ENCODE measurements at places on chromosomes 2 and 18. TPM values are rescaled to one million over a fixed set of nuclear protein-coding genes. Genes with fewer than 3 reads are reported as not detected.
A peak's percentile ranks its signal among the peaks of the same experiment; 100 is the strongest.

- no peak for DNase-seq
These were observed 257.9 kb downstream of the OSR1 start for GRCh38 chr2:19100570-19100969.

GRCh38 chr2:130951018-130951417, 114.3 kb downstream of the ARHGEF4 start:
- DNase-seq, result no peak

DNA sequence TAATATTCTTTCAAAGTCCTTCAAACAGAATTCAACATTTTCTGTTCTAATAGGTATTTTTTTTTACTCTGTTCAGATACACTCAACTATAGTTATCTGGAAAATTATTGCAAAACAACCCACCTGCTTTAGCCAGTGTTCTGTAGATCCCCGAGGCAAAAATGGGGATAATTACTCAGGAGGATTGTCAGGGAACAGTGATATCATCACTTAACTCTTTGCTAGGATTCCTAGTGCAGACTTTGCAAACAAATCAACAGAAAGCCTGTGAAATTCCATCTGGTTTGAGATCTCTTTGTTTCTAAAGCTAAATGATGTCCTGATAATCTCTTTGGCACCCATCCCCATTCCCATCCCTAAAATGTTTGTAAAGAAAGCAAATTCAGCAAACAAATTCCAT, 413.6 kb upstream of the MEIS1 start:
- peak; percentile 11 for DNase-seq

DNA sequence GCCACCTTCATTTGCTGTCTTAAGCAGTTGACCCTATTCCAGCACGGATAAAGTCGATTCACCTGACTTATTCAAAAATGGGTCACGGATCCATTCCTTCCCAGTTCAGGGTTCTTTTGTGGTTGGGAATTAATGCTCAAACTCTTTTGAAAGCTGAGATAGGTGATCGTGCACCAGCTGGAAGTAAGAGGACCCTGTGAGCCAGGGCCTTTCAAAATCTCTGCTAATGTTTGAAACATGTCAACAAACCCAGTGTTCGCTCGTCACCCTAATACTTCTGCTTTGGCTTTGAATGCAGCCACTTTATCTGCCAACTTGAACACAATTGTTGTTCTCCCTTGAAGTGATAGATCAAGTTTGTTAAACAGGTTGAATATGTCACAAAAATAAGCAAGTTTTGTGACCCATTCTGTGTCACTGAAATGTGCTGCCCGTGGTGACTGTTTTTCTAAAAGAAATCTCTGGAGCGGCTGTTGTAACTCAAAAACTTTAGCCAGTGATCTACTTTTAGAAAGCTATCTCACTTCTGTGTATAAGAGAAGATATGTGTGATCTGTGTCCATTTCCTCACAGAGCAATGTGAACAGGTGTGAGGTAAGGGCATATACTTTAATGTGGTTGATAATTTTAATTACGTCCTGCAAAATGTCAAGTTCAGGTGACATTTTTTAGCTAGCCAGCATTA, 16.9 kb downstream of the HAT1 start:
- no peak for DNase-seq

GRCh38 chr2:9519250-9519649, 36.4 kb downstream of the ADAM17 start:
- DNase-seq, result no peak

DNA sequence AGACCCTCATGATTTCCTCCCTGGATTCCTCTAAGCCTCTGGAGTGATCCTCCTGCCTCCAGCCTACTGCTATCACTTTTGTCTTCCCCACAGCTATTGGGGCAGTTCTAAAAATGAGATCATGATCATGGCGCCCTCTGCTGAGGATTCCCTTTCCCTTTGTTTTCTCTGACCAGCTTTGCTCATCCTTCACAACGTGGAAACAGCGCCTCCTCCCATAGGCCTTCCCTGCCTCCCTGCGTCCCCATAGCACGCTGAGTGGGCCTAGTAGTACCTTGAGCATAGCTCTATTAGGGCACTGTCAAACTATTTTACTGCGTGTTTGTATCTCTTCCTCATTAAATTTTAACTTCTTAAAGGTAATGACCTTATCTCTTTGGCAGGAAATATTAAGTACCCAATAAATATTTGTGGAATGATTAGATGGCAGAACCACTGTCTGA, 207.0 kb upstream of the FANCL start:
- DNase-seq, result peak; percentile 84

DNA sequence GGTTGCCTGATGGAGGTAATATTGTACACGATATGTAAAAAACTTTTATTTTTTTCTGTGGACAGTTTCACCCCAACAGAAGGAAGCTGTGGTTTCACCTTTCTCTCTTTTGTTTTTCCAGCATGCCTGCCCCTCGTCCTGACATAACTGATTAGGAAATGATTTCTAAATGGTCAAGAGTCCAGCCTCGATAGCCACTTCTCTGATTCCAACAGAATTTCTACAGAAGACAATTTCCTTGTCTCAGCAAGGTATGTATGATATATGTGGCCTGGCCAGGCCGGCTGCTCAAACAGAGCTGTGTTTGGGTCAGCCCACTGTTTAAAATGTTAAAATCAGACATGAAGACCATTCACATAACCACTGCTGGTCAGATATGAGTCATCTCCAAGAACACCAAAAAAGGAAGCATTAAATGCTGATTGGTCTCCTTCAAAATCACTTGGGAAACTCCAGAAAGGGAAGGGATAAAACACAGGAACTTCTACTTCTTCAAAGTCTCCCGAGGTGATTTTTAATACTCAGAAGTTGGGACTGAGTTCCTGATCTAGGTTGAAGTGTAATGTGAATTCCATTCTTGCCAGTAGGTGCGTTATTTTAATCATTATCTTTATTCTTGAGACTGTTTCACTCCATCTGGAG, 22.3 kb downstream of the ATP8B1 start:
- no peak for DNase-seq

DNA sequence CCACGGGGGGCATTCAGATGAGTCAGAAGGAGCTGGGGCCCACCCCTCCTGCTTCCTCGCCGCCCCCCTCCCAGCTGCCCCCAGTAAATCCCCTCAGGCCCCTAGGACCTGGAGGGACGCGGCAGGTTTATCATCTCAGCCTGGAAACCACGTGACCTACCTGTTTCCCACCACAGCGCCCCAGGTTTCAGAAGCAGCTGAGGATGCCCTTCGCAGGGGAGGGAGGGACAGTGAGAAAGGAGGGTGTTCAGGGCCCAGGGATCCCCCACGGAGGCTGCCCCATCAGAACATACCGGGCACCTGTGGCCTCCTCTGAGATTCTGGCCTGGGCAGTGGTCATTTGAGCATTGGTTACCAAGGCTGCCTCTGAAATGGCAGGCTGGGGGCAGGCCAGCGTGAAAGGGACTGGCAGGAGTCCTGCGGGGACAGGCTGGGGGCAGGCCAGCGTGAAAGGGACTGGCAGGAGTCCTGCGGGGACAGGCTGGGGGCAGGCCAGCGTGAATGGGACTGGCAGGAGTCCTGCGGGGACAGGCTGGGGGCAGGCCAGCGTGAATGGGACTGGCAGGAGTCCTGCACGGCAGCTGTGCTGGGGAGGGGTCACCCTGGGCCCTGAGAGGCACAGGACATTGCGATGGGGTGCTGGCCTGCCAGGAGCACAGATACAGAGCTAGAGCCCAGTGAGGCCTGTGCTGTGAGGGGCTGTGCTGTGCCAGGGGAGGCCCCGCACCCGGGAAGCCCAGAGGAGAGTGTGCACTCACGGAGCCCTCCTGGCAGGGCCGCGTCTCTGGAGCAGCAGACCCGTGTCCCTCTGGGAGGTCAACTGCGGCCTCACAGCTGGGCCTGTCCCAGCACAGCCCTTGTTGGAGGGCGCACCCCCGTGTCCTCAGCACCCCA, 1.6 kb downstream of the NEU4 start:
- DNase-seq, result no peak

GRCh38 chr2:104405623-104406022, 448.3 kb upstream of the POU3F3 start:
- DNase-seq, result no peak

GRCh38 chr2:10502803-10503107, 54.6 kb upstream of the ODC1 start:
- DNase-seq, result no peak

- peak; percentile 64 for DNase-seq
These were observed 71.3 kb upstream of the PID1 start for GRCh38 chr2:229342376-229342775.

GRCh38 chr2:3396920-3397559, 17.5 kb downstream of the TRAPPC12 start:
- DNase-seq, result no peak

DNA sequence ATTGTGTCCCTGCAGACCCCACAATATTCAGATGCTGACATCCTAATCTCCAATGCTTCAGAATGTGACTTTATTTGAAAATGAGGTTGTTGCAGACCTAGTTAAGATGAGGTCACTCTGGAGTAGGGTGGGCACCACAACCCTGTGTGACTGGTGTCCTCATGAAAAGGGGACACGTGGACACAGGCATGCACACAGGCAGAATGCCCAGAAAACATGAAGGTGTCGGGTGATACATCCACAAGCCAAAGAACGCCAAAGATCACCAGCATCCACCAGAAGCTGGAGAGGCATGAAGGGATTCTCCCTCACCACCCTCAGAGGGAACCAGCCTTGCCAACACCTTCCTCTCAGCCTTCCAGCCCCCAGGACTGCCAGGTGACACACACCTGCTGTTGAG, 69.3 kb downstream of the AFF3 start:
- no peak for DNase-seq

GRCh38 chr2:190451561-190452176, 43.5 kb downstream of the MFSD6 start:
- no peak for DNase-seq

GRCh38 chr2:5057891-5058351, 634.3 kb upstream of the SOX11 start:
- no peak for DNase-seq

GRCh38 chr2:170715932-170716777, 1.0 kb downstream of the SP5 start:
- peak; percentile 23 for DNase-seq

- no peak for DNase-seq
These were observed 70.2 kb upstream of the FAM124B start for GRCh38 chr2:224472137-224472536.

- no peak for DNase-seq
These were observed 149.7 kb upstream of the HS6ST1 start for GRCh38 chr2:128468186-128468920.

- DNase-seq, result no peak
These were observed 10.9 kb downstream of the TTLL4 start for GRCh38 chr2:218721488-218721887.

GRCh38 chr2:175984846-175985245, 17.2 kb downstream of the LNPK start:
- DNase-seq, result no peak

- DNase-seq, result no peak
These were observed 16.1 kb downstream of the MAPRE3 start for GRCh38 chr2:26986576-26986975.

DNA sequence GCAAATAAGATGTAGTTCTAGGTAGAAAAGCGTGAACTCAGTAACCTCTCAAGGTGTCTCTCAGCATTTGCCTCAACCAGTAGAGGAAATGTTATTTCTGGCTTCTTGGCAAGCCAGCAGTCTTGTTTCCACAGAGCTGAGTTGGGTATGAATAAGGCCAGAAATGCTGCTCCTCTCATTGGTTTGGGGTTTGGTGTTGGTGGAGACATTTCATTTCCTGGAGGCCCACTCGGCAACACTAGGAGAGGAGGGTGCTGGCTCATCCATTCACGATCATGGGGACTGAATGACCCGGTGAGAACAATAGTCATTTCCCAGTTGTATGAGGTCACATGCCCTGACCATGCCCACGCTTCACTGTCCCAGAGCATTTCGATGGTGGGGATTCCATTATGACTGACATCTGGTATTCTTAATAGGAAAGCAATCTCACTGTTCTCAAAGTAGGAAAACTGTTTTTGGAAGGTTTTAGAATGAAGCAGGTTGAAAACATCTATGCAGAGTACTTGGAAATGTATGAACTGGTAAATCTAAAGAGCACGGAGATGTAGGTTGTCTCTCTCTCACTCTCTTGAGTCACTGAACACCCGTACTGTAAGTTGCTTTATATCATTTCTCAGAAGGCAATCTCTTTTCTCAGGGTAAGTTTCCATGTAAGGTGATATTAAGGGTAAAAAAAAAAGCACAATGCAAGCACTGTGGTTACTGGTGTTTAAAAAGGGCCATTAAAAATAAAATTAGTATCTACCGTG, 37.1 kb upstream of the CTLA4 start:
- DNase-seq, result no peak

The SERPINB5 gene
- 0.23 TPM for total RNA-seq

The SMYD5 gene
- 15.5 TPM for total RNA-seq

The ASXL2 gene
- total RNA-seq, result 13.3 TPM

The GATA6 gene
- 125 TPM for total RNA-seq

The OLA1 gene
- total RNA-seq, result 89.6 TPM

All from hepatocyte (in vitro differentiated cells).